ENCODE measurements at places on chromosomes 1 and 21.

DNA sequence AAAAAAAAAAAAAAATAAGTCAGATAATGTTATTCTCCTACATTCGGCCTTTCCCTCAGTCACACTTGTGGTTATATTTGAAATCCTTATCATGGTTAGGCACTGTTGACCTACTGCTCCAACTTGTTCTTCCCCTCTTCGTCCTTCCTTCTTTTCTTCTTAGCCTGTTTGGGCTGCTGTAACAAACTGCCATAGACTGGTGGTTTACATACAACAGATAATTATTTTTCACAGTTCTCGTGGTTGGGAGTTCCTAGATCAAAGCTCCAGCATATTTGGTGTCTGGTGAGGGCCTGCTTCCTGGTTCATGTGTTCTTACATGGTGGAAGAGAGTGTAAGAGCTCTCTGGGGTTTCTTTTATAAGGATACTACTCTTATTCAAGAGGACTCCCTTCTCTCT lies 73.4 kb downstream of the RABGAP1L start:
- no peak for DNase-seq

DNA sequence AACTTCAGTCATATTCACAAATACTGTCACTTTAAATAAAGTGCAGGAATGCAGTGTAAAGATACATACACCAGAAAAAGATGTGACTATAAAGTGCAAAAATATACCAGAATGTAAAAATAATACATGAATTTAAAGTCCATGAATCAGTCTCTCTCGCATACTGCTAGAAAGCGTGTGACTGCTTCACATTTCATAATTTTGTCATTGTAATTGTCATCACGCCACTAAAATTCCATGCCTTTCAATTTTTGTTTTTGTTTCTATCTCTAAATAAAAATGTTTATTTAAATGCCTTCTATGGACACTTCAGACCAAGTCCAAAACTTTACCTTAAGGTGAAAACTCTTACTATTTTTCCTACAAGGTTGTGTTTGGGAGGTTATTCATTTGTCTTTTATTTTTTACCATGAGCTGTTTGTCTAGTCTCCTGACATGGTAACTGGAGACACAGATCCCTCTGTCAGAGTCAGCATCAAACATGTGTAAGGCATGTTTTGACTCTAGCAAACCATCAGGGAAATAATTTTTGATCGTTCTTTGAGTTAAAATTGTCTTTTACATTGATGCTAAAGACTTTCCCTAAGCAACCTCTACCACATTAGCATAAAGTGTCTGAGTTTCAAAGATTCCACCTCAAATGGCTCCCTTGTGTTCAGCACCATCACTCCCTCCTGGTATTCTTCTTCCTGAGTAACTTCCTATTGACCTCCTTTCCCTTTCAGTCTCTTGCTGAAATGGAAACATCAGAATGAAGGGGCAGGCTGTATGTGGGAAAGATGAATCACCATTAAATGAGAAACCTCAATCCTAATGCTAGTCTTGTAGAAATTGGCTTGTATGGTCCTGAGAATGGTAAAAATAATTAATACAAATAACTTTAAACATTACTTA lies 14.0 kb upstream of the AIM2 start:
- peak; percentile 61 for DNase-seq

GRCh38 chr1:183598386-183598785 lies 8.1 kb upstream of the NCF2 start:
- DNase-seq, result peak; percentile 30

- no peak for DNase-seq
Observed at GRCh38 chr21:44919913-44920693, 596 bp downstream of the ITGB2 start.

DNA sequence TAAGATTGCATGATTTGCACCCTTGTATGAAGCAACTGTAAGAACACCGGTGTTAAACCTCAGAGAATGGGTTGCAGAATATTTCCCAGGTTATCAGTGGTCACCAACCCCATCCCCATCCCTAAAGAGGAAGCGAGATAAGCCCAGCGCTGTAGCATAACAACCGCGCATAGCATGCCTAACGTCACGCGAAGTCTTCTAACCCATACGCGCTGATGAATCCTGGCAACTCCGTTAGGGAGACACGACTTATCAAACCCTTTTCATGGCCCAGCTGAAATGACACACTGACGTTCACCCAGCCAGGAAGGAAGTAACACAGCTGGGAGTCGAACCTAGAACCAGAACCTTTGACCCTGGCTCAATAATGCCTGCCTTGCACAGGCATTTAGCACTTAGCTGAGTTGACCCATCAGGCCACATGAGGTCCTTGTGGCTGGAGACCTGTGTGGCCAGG lies 24.2 kb downstream of the TMEM51 start:
- DNase-seq, result no peak

DNA sequence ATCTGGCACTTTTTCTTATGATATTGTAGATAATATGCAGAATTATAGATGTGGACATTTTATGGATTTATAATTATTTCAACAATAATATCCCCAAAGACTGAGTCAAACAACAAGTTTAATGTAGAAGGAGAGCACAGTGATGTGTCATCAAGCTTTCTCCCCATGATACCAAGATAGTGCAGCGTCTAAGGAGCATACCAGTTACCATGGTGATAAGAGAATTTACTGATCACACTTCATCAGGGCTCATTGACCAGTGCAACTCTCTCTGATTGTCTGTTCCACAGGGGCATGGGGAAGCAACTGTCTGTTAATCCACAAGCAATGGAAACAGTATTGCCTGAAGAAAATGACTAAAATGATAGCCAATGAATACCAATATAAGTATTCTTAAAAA lies 209.6 kb upstream of the DPYD start:
- DNase-seq, result no peak

- DNase-seq, result peak; percentile 65
Observed at GRCh38 chr1:110214454-110215404, 4.6 kb downstream of the KCNC4 start.

DNA sequence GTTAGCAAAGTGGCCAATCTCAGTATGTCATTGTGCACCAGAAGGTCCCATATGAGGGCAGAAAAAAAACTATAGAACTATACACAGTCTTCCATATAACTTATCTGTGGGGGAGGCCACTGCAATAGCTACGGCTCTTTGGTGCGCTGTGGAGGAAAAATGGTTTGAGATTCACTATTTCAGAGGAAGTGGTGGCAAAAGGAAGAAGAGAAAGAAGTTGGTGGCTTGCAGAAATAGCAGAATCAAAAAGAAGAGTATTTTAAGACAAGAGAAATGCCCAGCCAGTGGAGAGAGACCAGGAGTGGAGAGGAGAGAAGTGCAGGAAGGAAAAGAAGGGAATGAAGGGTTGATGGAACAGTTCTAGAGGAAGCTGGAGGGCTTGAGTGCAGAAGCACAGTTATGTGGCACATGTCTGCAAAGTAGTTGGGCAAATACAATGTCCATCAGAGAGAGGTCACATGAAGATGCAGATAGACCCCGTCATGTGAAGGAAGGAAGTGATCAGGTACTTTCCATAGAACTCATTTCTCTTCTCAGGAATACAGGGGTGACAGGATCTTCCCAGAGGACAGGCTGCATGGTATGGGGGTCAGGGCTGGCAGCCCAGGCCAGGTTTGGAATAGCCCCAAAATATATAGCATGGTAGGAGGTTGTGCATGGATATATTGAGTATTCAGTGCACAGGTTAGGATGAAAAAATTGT lies 64.6 kb downstream of the RUNX1 start:
- no peak for DNase-seq

DNA sequence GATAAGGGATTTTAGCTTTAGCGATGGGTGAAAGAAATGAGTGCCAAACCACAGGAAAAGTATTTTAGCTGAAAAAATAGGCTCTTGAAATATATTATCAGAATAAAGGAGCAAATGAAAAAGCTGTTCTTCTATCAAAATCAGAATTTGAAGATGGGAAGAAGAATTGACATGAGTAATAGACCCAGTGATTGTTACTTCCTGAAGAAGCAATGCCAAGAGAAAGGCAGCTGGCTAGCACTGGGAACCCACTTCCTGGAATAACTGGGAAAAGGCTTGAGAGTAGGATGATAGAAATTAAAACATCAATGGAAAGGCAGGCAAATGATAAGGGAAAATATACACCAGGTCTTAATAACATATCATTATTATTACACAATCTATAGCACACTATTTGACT lies 29.9 kb upstream of the LYPLAL1 start:
- peak; percentile 10 for DNase-seq

- peak; percentile 61 for DNase-seq
Observed at GRCh38 chr21:15687208-15687607, 42.6 kb upstream of the USP25 start.

GRCh38 chr1:41368366-41368765 lies 7.1 kb downstream of the FOXO6 start:
- no peak for DNase-seq

DNA sequence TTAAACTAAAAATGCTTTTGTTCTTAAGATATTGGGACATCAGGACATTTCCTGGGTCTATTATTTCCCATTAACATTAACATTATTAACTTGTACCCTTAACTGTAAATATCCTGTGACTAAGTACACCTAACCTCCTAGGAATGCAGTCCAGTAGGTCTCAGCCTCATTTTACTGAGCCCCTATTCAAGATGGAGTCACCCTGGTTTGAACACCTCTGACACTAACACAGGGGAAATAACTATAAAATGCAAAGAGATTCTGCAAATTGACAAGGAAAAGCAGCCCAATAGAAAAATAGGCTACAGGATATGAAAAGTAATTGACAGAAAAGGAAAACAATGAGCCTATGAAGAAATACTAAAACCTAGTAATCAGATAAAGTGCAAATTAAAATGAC lies 11.6 kb upstream of the NCMAP start:
- DNase-seq, result no peak

GRCh38 chr1:83583351-83584014 lies 415.4 kb downstream of the TTLL7 start:
- peak; percentile 30 for DNase-seq

- DNase-seq, result no peak
Observed at GRCh38 chr1:109199710-109200109, 14.0 kb upstream of the SARS1 start.

- peak; percentile 5 for DNase-seq
Observed at GRCh38 chr1:237041795-237042525, at the start of gene RYR2. RYR2 (plus strand) TSS chr1:237042184; CDS start chr1:237042522, 338 bp downstream.

- no peak for DNase-seq
Observed at GRCh38 chr1:100769323-100769722, 49.8 kb downstream of the VCAM1 start.

- DNase-seq, result peak; percentile 96
Observed at GRCh38 chr1:154970631-154971340, at the start of gene SHC1. SHC1 (minus strand) TSS chr1:154970747; CDS start chr1:154970526, 221 bp downstream.

GRCh38 chr1:108028841-108029388 lies 63.9 kb upstream of the VAV3 start:
- DNase-seq, result no peak

- no peak for DNase-seq
Observed at GRCh38 chr1:204529371-204529895, 13.2 kb downstream of the MDM4 start.

DNA sequence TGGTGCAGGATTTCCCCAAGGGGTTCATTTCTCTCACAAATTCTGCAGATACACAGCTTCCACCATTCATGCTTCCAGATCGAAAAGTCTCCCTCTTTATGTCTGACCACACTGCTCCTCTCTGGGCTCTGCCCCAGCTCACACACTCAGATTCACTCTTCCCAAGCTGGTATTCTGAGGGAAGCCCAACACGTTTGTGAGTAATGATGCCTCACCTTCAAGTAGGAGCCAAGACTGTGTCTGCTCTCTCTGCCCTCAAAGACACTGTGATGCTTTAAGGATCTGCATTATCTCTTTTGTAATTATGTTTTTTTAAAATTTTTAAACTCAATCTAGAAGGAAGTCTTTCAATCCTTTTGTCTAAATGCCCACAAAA lies 19.8 kb downstream of the PRAMEF11 start:
- peak; percentile 74 for DNase-seq

DNA sequence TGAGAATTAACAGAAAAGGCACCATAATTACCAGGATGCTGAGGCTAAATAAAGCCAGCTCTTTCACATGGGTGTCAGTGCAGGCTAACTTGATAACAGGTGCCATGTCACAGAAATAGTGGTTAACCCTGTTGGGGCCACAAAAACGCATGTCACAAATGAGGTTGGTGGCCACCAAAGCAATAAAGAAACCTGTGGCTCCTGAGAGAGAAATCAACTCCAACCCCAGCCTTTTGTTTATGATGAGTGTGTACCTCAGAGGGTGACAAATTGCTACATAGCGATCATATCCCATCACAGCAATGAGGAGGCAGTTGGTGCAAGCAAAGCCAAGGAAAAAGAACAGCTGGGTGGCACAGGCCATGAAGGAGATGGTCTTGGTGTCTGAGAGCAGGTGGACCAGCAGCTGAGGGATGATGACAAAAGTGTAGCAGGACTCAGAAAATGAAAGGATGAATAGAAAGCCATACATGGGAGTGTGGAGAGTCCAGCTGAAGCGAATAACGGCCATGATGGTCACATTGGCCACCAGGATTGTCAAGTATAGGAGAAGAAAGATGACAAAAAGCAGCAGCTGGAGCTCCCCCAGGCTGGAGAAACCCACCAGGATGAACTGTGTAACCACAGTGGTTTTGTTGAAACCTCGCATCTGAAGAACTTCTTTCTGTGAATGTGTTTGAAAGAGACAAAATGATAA lies at the start of gene OR10T2:
OR10T2 (minus strand) TSS at position 649 of the 697 bp plus-strand sequence; CDS start at position 649, 0 bp downstream.
- no peak for DNase-seq

GRCh38 chr1:118767971-118768370 lies 220.2 kb downstream of the TBX15 start:
- DNase-seq, result peak; percentile 34

- peak; percentile 73 for DNase-seq
Observed at GRCh38 chr1:180252638-180253536, 22.8 kb downstream of the LHX4 start.

DNA sequence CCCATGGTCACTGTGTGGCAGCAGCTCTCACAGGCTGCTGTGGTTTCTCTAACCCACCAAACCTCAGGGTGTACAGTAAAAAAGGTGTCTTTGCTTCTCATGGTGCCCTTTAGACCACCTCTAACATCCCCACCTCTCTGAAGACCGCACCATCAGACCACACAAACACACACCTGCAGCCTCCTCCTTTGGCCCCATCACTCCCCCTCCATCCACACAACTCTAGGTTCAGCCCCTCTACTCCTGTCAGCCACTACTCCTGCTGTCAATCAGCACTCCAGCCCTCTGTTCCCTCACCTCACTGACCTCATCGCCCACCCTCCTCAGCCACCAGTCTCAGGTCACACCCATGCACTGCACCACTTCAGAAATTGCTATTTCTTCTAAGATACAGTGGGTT lies 7.5 kb downstream of the ZNF692 start:
- no peak for DNase-seq

- no peak for DNase-seq
Observed at GRCh38 chr1:234393190-234393589, 19.9 kb downstream of the COA6 start.

- DNase-seq, result no peak
Observed at GRCh38 chr21:20641241-20641640, 357.0 kb upstream of the NCAM2 start.

- DNase-seq, result no peak
Observed at GRCh38 chr1:117821382-117821755, 108.1 kb downstream of the GDAP2 start.

GRCh38 chr1:245124644-245125043 lies 30.1 kb upstream of the KIF26B start:
- no peak for DNase-seq

GRCh38 chr1:194830387-194830786 lies 1644.0 kb upstream of the B3GALT2 start:
- no peak for DNase-seq

All from GM23248 (cell line).